H9 (cell line): ENCODE measurements at places on chromosomes 11 and 22. TPM values are rescaled to one million over a fixed set of nuclear protein-coding genes. Genes with fewer than 3 reads are reported as not detected.
A peak's percentile ranks its signal among the peaks of the same experiment; 100 is the strongest.

- no peak for DNase-seq
Observed at GRCh38 chr11:94858012-94858705, 90.0 kb downstream of the AMOTL1 start.

- DNase-seq, result no peak
Observed at GRCh38 chr11:34262531-34263081, 95.2 kb downstream of the ABTB2 start.

GRCh38 chr11:16078936-16079335, 277.4 kb downstream of the SOX6 start:
- no peak for DNase-seq

DNA sequence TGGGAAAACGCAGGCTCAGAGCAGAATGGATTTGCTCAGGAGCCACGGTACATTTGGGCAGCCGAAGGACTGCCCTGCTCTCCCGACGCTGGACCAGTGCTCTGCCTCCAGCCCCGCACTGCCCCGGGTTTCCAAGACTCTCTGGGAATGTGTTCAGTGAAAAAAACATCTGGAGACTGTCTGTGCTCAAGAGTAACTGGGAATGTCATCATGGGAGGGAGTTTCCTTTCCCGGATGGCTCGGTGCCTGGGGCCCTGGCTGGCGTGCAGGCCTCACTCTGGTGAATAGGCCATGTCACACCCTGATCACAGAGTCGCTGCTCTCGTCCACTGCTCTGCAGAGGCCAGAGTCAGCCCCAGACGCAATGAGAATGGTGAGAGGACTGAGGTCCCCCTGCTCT, 9.8 kb upstream of the APOL6 start:
- DNase-seq, result no peak

GRCh38 chr22:24768537-24769374, 5.8 kb downstream of the PIWIL3 start:
- peak; percentile 60 for DNase-seq

DNA sequence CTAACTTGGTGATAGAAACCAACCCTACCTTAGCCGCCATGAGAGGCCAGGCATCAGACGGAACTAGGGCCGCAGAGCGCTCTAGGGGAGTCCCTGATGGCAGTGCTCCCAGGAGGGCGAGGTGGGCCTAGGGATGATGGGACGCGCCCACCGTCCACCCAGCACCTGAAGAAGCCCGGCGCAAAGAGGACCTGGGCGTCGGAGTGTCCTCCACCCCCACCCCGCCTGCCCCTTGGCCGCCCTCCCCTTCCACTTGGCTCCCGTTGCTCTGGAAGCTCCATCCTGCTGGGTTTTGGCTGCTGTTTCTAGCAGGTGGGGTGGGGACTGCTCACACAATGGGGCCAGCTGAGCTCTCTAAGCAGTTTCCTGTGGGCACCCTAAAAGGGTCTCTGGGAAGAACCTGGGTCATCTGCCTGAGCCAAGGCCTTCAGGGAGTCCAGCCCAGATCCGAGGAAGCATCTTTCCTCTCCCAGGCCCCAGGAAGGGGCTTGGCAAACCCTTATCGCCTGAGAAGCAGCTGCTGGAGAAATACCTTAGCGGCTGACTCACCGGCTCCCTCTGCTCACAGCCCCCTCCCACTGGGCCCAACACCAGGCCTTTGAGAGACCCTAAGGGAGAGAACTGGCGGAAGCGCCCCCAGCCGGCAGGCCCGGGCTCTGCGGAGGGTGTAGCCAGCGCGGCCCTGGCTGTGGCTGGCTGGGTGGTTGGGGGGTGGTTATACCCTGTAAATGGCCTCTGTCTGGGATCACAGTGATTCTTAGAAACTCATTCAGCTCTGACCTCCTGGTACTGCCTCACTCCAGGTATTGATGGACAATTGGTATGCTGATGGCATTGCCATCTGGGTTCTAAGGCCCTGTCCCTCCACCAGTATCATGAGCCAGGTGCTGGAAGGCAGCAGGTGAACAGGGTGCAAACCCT, 19.3 kb downstream of the CREB3L1 start:
- DNase-seq, result peak; percentile 97

- DNase-seq, result no peak
Observed at GRCh38 chr11:93320230-93320629, 10.3 kb upstream of the DEUP1 start.

GRCh38 chr11:38814670-38815069, 2216.6 kb upstream of the RAG2 start:
- no peak for DNase-seq

DNA sequence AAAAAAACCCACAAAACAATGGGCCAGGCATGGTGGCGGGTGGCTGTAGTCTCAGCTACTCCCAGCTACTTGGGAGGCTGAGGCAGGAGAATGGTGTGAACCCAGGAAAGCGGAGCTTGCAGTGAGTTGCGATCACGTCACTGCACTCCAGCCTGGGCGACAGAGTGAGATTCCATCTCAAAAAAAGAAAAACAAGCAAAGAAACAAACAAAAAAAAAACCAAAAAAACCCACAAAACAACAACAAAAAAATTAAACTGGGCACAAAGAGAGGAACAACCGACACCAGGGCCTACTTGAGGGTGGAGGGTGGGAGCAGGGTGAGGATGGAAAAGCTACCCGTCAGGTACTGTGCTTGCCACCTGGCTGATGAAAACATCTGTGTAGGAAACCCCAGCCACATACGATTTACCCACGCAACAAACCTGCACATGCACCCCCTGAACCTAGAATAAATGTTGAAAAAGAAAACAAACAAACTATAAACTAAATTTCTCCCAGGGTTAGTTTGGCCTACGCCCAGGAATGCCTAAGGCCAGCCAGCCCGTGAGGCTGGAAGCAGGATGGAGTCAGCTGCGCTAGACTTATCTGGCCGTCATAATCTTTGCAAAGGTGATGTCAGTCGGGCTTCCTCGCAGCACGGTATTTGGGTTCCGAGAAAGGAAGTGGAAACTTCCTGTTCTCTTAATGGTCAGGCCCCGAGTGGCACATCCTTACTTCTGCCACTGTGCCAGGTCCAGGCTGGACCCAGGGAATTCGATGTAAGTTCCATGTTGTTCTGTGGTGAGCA, 21.9 kb upstream of the CYB5R3 start:
- no peak for DNase-seq

GRCh38 chr11:101323997-101324396, 194.4 kb upstream of the PGR start:
- DNase-seq, result peak; percentile 34

GRCh38 chr22:35473971-35474370, 66.7 kb upstream of the RASD2 start:
- DNase-seq, result no peak

- no peak for DNase-seq
Observed at GRCh38 chr22:50710221-50710620, 27.8 kb upstream of the ACR start.

The ZNF70 gene
- total RNA-seq, result 3.2 and 3.5 TPM in 2 replicates

The C11orf65 gene
- total RNA-seq, result 0.55 and 0.66 TPM in 2 replicates

The VSIG10L2 gene
- not detected in 2 replicates for total RNA-seq

The C11orf97 gene
- not detected in 2 replicates for total RNA-seq

The RHBDD3 gene
- 92.9 and 99.7 TPM in 2 replicates for total RNA-seq
